ENCODE measurements at places on chromosomes 7 and 10.

GRCh38 chr7:133011746-133012145 lies 70.1 kb downstream of the CHCHD3 start:
- no peak for DNase-seq

DNA sequence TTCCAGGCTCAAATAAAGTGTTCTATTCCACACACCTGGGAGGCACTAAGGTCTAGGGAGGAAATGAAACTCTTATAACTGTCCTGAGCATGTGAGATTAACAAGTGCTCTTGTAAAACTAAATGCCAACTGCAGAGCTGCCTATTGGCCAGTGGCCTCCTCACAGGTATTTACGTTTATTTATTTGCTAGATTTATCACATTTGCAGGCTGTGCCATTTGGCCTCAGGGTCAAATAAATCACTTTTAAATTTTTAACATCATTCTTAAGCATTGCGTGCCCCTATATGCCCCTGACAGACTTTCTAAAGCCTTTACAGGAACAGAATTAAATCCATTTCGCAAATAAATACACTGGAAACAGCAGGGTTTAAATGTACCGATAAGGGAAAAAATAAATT lies 381.8 kb upstream of the NFE2L3 start:
- no peak for DNase-seq

DNA sequence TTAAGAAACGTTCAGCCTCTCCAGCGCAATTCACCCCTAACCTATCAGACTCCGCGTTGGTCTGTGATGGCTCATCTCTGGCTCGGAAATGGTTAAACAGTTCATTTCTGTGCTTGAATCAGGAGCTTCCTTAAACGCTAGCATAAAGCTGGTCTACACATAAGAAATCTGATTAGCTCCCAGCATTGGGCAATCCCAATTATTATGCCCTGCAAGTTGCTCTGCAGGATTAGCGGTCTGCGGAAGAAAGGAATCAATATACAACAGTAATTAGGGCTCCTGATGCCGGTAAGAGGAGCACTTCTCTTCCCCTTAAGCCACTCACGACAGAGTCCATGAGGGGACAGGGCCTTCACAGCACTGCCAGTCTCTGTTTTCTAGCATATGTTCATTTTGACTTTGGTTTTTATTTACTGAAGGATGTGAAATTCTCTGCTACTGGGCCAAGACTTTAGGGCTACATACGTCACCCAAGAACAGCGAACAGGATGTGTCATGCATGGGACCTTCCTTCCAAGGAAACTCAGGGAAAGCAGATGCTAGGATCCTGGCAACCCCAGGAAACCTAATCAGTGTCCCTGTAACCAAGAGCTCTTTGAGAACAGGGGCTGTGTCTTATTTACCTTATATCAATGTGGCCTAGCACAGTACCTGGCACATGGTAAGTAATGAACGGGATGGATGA lies 324.4 kb downstream of the KCNMA1 start:
- no peak for DNase-seq

DNA sequence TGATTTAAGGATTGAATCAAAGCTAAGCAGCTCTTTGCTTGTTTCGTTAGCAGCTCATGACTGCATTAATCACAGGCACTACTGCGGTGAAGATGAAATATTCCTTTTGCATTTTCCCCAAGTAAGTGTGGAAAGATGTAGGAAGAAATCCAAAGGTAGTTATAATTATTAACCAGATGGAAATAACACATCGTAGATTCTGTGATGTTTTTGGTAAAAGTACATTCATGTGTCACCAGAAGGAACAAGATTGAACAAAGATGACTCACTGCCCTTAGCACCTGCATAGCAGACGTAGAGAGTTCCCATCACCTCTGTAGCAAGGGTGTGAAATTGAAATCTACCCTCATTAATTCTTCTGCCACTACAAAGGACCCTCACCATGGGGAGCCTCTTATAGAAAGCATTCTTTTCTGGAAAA lies 37.1 kb downstream of the SMURF1 start:
- DNase-seq = no peak

DNA sequence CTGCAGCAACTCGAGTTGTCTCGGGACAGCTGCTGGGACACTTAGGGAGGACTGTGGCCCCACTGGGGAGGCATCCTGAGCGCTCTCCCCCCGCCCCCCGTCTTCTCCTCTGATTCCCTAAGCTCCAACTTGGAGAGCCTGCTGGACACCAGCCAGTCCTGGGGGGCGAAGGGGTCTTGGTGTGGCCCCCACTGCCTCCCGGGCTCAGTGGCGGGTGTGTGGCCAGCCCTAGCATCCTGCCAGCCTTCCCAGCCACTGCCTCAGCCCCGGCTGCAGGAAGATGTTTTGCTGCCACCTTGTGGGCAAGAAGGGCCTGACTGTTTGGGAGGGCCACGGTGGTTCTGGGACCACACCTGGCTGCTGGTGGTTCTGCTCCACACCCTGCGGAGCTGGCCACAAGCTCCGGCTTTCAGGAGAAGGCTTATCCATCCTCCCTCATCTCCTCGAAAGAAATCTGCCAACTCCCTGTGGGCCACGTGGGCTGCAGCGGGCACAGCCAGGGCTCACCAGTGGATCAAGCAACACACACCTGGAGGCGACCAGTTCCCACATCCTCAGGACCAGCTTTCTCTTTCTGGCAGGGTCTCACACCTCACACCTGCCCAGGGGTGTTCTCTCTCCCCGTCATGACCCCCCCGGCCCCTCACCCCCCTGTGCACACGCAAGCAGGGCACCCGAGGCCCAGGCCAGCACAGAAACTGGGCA lies 24.8 kb downstream of the AGAP3 start:
- peak; percentile 64 for DNase-seq

GRCh38 chr7:7014827-7015595 lies 167.3 kb upstream of the C1GALT1 start:
- DNase-seq = no peak
